ENCODE measurements at places on chromosomes 1 and 21. TPM values are rescaled to one million over a fixed set of nuclear protein-coding genes. Genes with fewer than 3 reads are reported as not detected.

Gene TNFRSF25
- 3.2 TPM for total RNA-seq

Gene TGFB2
- 12.3 TPM for total RNA-seq

Gene VAV3
- 0.66 TPM for total RNA-seq

Gene GPR61
- not detected for total RNA-seq

Gene VWA1
- 15.1 TPM for total RNA-seq

Gene SPRR4
- not detected for total RNA-seq

Gene LCE6A
- not detected for total RNA-seq

Gene PCNX2
- total RNA-seq, result 9.0 TPM

Gene ZNF593OS
- 0.25 TPM for total RNA-seq

Gene ECM1
- 1.6 TPM for total RNA-seq

Gene RNU1-2
- not detected for total RNA-seq

Gene CHODL
- total RNA-seq, result not detected

Gene FASLG
- total RNA-seq, result not detected

Gene ITLN1
- not detected for total RNA-seq

Gene S100A12
- not detected for total RNA-seq

Gene HSD11B1
- total RNA-seq, result 0.47 TPM

Gene FAM72A
- total RNA-seq, result 10.6 TPM

Gene S100A5
- 0.80 TPM for total RNA-seq

Gene PAQR7
- total RNA-seq, result 6.8 TPM

Gene EDARADD
- 3.6 TPM for total RNA-seq

Gene SPRR2B
- not detected for total RNA-seq

Gene DNASE2B
- not detected for total RNA-seq

Gene SLC1A7
- not detected for total RNA-seq

Gene SPRR2D
- not detected for total RNA-seq

Gene LCE3C
- not detected for total RNA-seq

Gene NTMT2
- total RNA-seq, result not detected

Gene RAB3B
- 6.3 TPM for total RNA-seq

Gene GPR89A
- total RNA-seq, result 16.3 TPM

Gene SEC16B
- total RNA-seq, result 0.68 TPM

Gene CD1E
- not detected for total RNA-seq

Gene SPATA45
- total RNA-seq, result not detected

Gene TP73
- total RNA-seq, result 0.61 TPM

Gene CFAP45
- total RNA-seq, result 0.83 TPM

Gene KIF2C
- 45.5 TPM for total RNA-seq

Gene TENT5C
- total RNA-seq, result 0.17 TPM

Gene LCA5L
- total RNA-seq, result 1.8 TPM

Gene S100A7A
- total RNA-seq, result not detected

Gene MAGI3
- total RNA-seq, result 4.0 TPM

Gene PLA2G2D
- total RNA-seq, result not detected

Gene F13B
- total RNA-seq, result 0.08 TPM

Gene KRTAP13-2
- not detected for total RNA-seq

Gene ACKR1
- total RNA-seq, result 0.05 TPM

Gene ATP6V1G3
- not detected for total RNA-seq

Gene KIF17
- total RNA-seq, result 2.4 TPM

Gene MPZL1
- total RNA-seq, result 104 TPM

All from A549 treated with Hydrocortisone at 1 μM for 4 hours (cell line).